CD4-positive, alpha-beta T cell treated with Interleukin-15 for 1 hour (primary cell): ENCODE measurements at places on chromosomes 4 and X.

DNA sequence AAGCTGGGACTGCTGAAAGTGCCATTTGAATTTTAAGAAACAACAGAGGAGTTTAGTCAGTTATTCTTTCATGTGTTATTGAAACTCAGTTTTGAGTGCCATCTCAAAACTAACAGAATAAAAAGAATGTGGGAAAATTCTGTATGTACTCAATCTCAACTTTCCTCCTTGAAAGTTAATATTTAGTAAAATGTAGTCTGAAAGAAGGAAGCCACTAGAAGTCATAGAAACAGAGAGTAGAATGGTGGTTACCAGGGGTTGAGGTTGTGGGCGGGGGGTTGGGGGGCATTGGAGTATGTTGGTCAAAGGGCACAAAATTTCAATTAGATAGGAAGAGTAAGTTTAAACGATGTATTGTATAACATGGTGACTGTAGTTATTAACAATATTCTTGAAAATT, 628.3 kb upstream of the MAGEB2 start:
- DNase-seq: no peak

DNA sequence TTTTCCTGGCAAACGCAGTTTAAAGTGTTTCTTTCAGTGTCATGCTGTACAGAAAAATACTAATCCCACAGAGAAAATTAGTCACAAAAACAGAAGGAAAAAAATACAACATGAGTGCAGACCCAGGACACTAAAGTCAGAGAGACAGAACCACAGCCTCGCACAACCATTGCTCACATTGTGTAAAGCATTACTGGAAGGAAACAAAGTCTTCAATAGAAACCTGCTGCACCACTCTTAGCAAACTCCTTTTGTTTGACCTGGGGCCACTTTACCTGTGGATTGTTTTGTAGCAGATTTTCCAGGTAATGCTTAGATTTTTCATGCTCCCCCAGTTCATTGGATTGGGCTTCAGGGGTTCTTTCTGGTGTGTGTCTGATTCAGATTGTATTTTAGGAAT, 131.8 kb upstream of the TMLHE start:
- no peak for DNase-seq

DNA sequence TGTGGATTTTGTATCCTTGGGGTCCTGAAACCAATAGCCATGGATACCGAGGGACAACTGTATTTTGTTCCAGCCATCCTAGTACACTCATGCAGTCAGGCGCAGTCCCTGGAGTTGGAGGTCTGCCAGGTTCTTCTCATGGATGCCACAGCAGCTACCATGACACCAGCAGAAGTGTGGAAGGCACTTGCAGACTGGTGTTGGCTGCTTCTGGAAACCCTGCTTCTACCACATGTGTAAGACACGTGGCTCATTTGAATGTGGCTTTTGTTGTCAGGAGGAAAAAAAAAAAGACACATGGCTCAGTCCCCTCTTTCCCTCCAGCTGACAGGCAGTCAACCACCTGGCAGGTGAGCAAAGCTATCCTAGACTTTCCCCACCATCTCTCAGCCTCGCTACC, 19.4 kb downstream of the DRD5 start:
- DNase-seq: no peak

GRCh38 chrX:40127052-40127451, 29.3 kb upstream of the BCOR start:
- no peak for DNase-seq

DNA sequence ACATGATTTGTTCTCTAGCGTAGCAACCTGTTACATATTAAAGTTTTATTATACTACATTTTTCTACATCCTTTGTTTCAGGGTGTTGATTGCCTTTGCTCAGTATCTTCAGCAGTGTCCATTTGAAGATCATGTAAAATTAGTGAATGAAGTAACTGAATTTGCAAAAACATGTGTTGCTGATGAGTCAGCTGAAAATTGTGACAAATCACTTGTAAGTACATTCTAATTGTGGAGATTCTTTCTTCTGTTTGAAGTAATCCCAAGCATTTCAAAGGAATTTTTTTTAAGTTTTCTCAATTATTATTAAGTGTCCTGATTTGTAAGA, 2.4 kb downstream of the ALB start:
- no peak for DNase-seq

DNA sequence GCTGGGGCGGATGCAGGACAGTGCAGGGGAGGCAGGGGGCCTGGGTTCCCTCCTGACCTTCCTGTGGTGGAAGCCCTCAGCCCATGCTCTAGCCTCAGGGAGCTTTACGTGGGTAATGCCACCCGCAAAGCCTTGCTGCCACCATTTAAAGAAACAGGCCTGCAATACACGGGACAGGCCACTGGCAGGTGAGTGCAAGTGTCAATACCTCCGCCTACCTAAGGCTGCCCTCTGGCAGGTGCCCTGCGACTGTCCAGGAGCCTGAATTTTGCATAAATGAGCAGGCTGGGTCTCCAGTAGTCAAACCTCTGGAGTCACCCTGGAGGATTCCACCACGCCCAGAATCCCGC, 5.9 kb downstream of the CRMP1 start:
- DNase-seq: no peak

- DNase-seq: peak; percentile 54
These were observed 97.1 kb upstream of the MAML3 start for GRCh38 chr4:140250989-140251552.

DNA sequence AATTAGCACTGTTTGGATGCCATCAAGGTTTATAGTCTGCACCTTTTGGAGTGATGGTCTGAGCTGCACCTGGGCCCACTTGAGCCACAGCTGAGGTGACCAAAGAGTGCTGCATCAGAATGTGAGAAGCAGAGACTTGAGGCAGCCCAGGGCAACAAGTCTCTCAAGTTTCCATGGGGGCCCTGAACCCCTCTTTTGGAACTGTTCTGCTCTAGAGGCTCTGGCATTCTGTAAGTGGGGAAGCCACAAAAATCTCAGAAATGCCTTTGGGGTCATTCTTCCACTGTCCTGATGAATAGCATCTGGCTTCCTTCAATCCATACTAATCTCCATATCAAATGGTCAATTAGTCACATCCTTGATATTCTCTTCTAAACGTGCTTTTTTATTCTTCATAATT, 298.4 kb upstream of the MAOA start:
- no peak for DNase-seq

DNA sequence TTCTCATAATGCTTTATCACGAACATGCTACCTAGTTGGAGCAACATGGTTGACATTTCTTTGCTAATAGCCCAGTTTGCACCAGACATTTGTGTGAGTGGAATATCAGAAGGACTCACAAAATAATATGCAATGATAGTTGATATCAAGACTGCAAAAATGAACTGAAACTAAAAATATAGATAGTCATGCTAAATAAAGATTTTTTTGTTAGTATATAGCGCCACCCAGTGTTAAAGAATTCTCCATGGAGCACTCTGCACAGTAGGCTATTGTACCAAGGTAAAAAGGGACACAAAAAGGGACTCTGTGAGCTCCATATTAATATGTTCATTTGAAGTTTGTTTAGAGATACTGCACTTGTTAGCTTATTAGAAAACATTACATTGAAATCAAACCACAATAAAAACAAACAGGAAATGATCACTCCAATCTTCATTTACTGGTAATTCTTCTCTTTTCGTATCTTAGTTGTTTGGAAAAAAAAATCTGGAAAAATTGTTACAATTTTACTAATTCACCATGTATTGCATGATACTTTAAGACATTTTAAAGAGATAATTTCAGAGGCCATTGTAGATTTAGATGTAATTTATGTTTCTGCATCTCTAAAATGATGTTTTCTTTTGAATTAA, 1509.6 kb downstream of the ADGRL3 start:
- DNase-seq: no peak

DNA sequence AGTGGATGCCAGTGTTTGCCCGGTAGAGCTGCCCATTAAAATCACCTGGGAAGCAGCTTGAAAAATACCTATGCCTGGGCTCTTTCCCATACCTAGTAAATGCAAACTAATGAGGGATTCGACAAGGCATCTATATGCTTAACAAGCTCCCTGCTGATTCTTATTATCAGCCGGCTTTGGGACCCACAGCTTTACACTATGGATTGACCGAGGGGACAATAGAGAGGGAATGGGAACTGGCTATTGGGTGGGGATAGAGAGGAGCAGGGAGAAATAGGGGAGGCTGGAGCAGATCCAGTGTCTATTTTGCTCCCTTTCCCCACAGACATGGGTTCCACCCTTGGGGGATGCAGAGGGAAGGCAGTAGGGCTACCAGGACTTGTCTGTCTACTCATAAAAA, 103.1 kb upstream of the TEX13D start:
- no peak for DNase-seq

DNA sequence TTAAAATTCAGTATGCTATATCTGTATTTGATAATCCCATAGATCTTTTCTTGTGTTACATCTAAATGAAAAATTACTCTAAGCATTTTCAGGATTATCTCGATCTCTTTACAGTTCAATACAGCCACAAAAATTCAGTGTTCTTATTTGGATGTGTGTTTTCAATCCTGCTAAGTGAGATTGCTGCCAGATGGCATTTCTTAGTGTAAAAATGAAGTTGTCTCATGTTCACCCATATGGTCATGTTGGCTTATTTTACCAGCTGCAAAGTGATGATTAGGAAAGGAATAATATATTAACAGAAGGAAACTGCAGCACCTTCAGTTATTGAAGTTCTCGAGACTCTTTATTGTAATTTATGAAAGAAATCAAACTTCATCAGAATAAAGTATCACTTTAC, 12.1 kb upstream of the FAM47A start:
- no peak for DNase-seq

GRCh38 chrX:130680164-130681035, 222.6 kb downstream of the ENOX2 start:
- DNase-seq: no peak

DNA sequence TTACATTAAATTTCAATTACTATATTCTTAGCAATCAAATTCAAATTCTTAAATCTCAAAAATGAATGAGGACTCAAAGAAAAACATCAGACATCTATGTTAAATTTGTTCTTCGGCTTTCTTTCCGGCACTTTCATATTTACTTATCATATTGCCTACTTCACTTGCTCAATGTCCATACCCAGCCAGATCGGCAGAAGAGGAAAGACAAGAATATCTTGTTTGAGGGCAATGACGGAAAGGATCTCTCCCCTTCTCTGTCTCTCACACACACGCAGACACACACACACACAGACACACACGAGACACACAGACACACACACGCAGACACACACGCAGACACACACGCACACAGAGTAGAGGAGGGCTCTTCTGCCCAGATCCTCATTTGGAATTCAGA, 13.2 kb upstream of the IRF2 start:
- DNase-seq: no peak

DNA sequence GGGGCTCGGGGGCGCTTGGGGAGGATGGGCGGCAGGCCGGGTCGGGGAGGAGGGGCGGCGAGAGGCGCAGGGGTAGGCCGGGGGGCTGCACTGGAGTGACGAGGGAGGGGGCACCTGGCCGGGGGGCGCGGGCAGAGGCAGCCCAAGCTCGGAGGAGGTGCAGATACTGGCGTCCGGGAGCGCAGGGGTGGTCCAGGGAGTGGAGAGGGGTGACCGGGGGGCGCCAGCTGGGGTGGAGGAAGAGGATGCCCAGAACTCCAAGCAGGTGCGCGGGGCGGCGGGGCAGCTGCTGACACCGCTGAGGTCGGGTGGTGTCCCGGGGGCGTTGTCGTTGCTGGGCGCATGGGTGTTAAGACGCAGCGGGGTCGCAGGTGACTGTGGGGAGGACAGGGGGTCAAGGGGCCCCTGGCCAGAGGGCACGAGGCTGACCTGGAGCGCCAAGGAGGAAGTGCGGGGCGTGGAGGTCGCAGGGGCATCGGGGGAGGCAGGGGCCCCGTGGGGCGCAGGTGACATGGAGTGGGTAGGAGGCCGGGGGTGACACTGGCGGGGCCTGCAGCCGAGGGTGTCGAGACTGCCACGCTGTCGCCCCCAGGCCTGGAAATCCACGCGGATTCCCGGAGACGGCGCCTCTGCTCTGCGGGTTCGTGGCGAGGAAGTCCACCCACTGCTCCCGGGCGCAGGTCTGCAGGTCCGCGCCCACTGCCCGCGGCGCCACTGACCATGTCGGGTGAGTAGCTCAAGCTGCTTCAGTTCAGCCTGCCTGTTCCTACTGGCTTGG, 928 bp downstream of the GYG2 start:
- no peak for DNase-seq

DNA sequence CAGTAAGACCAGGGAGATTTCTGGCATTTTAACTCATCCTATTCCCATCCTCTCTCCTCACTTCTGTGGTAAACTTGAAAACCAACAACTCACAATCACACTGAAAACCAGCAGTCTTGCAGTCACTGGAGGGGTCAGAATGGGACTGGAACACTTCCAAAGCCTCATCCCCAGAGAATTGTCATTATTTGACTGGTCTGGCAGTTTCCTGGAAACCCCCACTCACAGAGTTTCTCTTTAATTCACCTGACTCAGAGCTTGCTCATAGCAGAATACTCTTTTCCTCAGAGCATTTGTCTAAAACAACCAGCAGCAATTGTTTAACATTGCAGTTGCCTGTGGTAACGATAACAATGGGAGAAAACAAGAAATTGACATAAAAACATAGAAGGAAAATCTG, 7.3 kb upstream of the RAB9B start:
- DNase-seq: no peak

- no peak for DNase-seq
These were observed 50.0 kb downstream of the FGFBP1 start for GRCh38 chr4:15888515-15888914.

- DNase-seq: no peak
These were observed 1779.0 kb downstream of the PCDH7 start for GRCh38 chr4:32499171-32499570.

- DNase-seq: no peak
These were observed 117.2 kb upstream of the FAT1 start for GRCh38 chr4:186840771-186841301.

DNA sequence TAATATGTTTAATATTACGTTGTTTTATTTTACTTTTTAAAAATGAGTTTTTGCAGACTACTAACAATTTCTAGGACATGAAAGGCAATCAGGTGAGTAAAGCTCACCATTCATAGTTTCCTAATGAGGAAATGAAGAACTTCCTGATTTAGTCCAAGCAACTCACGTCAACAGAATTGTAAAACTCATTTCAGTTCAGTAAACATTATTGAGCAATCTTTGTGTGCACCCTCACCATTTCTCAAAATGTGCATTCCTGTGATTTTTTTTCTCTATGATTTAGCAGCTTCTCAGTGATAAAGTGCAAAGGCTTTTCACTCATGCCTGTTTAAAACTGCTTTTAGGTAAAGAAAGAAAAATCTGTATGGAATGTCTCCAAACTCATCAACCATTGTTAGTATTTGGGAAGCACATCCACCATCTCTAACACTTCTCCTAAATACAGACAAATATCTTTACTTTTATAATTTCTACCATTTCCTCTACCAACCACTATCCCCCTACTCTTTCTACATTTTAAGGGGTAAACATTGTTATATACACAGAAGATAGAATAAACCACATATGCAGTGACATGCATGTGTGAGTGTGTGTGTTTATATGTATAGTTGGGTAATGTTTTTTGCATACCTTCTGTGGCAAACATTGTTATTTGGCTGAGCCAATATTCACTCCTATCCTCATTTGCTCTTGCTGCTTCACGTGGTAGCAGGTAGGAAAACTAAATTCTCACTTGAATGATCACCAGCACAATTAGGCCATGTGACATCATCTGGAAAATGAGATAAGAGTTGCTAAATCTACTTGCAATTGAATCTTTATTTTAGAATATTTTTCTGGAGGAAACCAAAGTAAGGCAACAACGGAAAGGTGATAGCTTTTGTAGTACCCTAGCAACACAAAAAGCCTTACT, 54.7 kb upstream of the PRDM8 start:
- DNase-seq: no peak
